ENCODE measurements at places on chromosomes 1 and 21. TPM values are rescaled to one million over a fixed set of nuclear protein-coding genes. Genes with fewer than 3 reads are reported as not detected.

Gene CRNN
- polyA plus RNA-seq: not detected

DNA sequence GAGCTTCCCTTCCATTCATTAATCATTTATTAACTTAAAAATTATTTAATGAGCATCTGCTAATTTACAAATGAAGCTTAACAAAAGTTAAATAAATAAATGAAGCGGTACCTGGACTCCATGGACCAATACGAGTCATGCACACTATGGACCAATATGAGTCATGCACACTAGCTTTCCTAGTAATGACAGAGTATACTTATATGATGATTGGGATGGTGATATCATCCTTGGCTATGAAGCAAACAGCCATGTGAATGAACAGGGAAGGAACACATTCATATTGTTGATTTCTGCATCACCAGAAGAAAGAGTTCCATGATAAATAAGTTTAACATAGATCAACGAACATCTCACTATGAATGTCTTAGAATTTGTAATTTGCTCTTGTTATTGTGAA lies 109.9 kb downstream of the SPAG17 start:
- no peak for DNase-seq

Gene PCP4L1
- 0.42 TPM for polyA plus RNA-seq

DNA sequence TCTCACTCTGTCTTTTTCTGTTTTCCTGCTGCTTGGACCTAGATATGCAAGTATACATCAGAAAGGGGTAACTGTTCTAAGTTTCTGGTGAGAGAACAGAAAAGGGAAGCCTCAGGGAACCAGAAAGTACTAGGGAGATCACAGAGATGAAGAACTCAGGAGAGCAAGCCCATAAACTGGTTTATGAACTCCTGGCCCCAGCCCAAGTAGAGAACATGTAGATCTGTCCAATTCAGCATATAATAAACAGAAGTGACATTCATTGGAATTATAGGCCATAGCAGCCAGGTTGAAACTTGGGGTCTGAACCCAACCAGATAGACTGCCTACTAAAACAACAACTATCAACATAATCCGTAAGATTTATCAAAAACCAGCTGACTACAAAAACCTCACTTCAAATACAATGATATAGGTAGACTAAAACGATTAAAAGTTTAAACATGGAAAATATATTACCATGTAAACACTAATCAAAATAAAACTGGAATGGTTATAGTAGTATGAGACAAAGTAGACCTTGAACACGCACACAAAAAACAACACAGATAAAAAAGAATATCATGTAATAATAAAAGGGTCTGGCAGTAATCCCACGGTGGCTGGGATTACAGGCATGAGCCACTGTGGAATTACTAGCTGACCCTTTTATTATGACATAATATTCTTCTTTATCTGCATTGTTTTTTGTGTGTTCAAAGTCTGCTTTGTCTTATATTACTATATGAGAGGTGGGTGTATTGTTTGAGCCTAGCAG lies 65.0 kb downstream of the ZSWIM5 start:
- DNase-seq: no peak

GRCh38 chr1:55749975-55750627 lies 534.9 kb upstream of the USP24 start:
- DNase-seq: no peak

DNA sequence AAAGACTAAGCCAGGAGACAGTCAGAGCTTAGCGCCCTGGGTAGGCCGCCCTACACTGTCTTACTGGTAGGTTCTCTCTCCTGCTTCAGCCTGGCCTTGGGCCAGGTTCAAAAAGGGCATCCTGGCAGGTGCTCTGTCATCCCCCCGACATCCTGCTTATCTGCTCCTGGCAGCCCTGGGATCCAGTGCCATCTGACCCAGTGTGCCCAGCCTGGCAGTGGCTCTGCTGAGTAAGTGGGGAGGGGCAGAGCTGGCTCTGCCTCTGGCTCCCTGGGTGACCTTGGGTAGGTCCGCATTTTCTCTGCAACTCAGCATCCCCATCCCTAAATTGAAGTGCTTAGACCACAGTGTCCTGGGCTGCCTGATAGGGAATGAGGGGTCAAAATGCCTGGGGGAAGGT lies 549.9 kb downstream of the PTPRU start:
- DNase-seq: no peak

Gene PLEKHG5
- polyA plus RNA-seq: 18.5 TPM

Gene ITLN2
- 0.23 TPM for polyA plus RNA-seq

DNA sequence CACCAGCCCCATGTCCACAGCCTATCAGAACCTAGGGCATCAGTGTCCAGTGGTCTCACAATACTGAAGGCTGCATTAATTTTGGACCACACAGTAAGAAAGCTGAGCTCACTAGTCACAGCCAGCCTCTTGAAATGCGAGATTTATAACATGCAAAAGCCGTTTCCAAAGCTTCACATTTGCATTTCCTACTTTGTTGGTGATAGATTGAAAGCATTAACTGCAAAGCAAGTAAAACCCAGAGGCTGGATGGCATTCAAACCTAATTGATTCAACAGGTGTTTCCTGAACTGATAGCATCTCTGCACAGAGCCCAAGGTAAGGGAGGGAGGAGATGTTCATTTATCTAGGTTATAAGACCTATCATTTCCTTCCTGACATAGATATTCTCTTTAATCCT lies 410.1 kb downstream of the OMA1 start:
- DNase-seq: no peak

- DNase-seq: peak; percentile 40
Measured at GRCh38 chr1:54337928-54338327, 68.3 kb downstream of the SSBP3 start.

Gene CA14
- 22.2 TPM for polyA plus RNA-seq

Gene LORICRIN
- not detected for polyA plus RNA-seq

Gene PGLYRP4
- polyA plus RNA-seq: not detected

DNA sequence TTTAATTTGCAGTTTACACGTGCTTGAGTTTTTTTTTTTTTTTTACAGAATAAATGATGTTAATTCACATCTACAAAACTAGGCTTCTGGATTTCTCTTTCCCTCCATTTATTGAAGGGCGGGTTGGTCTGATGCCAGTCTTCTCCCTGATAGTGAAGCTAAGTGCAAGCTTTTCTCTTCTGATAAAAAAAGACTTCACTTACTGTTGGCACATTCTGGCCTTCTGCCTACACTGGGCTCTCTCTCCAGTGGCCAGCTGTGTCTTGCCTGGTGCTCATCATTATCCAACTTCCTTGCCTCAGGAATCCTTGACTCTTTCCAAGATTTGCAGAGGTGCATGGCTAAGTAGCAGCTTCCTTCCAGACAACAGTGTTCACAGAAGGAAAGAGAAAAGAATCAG lies 7.6 kb upstream of the RAP1A start:
- DNase-seq: no peak

Gene HSF2BP
- polyA plus RNA-seq: 0.08 TPM

DNA sequence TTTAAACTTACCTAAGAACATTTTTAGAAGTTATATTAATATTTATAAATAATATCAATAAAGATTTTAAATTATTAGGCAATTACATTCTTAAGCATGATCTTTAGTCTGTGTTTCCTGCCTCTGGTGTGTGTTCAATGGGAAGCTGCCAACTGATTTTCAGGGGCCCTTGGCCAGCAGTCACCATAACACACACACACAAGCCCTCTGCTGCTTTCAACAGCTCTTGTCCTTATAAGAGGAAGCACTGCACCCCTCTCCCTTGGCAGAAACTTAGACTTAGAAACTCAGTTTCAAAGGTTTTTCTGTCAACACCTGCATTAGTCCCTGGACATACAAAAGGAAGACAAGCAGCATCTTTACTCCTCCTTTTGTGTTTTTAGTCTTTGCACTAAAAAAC lies 81.4 kb downstream of the VAV3 start:
- no peak for DNase-seq

Gene SERTAD4
- 0.95 TPM for polyA plus RNA-seq

- no peak for DNase-seq
Measured at GRCh38 chr1:107357376-107357775, 216.5 kb downstream of the NTNG1 start.

DNA sequence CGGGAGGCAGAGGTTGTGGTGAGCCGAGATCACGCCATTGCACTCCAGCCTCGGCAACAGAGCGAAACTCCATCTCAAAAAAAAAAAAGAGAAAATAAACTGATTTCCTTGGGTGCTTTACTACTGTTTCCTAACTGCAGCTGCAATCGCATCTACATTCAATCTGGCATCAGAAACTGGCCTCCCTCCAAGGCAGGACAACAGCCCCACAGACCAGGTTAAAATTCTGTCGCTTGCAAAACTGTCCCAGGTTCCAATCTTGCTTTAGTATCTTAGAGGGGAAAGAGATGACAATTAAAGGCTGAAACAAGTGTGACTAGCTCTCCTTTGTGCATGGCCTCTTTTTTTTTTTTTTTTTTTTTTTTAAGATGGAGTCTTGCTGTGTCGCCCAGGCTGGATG lies 32.4 kb upstream of the SLC25A33 start:
- no peak for DNase-seq

DNA sequence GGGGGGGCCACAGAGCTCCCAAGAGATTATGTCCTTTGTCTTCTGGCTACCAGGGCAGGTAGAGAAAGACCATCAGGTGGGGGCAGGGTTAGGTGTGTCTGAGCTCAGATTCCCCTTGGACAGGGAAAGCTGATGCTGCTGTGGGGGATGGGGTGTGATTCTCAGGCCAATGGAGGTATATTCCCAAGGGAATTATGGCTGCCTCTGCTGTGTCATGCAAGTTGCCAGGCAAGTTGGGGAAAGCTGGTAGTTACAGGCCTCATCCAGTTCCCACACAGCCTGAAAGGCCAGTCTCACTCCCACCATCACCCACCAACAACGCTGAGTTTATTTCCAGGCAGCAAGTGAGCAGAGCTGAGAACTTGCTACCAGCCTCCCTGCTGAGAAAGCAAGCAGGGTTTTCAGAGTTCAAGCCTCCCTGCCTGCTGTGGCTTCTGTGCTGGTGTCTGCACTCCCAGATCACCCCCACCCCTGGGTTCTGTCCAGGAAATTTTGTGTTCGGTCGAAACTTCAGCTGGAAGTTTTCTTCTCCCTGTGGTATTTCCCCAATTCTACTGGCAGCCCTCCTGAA lies 21.3 kb downstream of the IFI16 start:
- DNase-seq: no peak
